ENCODE measurements at places on chromosomes 1 and 21. TPM values are rescaled to one million over a fixed set of nuclear protein-coding genes. Genes with fewer than 3 reads are reported as not detected.
A peak's percentile ranks its signal among the peaks of the same experiment; 100 is the strongest.

GRCh38 chr1:205480349-205480985 is 24.0 kb upstream of the CDK18 start:
- no peak for ATAC-seq

- no peak for ATAC-seq
Observed at GRCh38 chr21:23939369-23940065, 1667.8 kb downstream of the MRPL39 start.

DNA sequence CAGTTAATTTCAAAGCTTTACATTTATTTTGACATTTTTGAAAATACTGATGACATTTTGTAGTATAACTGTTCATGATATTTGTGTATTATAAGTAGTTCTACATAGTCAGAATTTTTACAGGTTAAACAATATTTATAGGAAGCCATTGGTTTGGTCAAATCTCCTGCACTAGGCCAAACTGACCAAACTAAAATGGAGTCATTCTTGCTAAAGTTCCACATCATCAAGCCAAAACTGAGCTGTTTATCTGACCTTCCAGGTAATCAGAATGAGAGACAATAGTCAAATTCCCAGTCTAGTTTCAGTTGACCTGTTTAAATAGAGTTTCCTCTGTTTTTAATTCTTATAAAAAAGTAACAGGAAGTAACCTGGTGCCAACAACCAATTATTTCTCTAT is 253.3 kb upstream of the RGS18 start:
- no peak for ATAC-seq

DNA sequence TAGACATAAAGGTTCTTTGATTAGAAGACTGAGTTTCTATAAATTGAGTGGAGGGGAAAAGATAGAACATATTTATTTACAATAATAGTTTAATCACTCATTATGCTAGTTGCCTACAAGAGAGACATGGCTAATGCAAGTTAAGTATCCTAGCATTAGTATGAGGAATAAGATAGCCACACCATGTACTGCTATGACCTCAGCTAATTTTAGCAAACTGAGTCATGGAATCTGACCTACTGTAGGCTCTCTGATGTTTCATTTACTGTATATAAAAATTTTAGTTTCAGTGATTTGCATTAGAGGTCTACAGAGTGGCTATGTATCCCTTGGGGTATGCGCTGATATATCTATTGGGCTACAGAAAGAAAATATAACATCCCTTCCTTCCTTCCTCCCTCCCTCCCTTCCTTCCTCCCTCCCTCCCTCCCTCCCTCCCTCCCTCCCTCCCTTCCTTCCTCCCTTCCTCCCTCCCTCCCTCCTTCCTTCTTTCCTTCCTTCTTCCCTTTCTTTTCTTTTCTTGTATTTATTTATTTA is 5.8 kb downstream of the AGL start:
- no peak for ATAC-seq

- no peak for ATAC-seq
Observed at GRCh38 chr1:212689196-212689725, 10.4 kb downstream of the BATF3 start.

Gene HTR6
- not detected for total RNA-seq

GRCh38 chr1:24413350-24414163 is at the start of gene STPG1:
Gene STPG1, minus strand, starts transcription at chr1:24413782. Its CDS starts 12,394 bp downstream, at chr1:24401388.
- ATAC-seq = peak; percentile 77

- ATAC-seq = no peak
Observed at GRCh38 chr1:63617450-63617849, 24.2 kb downstream of the PGM1 start.

DNA sequence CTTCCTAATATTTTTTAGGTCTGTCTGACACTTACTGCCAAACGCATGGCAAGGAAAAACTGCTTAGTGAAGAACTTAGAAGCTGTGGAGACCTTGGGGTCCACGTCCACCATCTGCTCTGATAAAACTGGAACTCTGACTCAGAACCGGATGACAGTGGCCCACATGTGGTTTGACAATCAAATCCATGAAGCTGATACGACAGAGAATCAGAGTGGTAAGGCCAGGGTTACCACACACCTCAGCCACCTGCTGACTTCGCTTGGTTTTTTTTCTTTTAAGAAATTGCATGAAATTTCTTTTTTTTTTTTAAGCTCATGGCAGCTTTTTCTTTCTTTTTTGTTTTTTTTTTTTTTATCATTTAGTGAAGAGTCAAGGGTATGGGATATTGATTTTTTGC is 17.2 kb downstream of the ATP1A1 start:
- no peak for ATAC-seq

GRCh38 chr1:188089461-188089860 is 1260.7 kb downstream of the PLA2G4A start:
- ATAC-seq = no peak

DNA sequence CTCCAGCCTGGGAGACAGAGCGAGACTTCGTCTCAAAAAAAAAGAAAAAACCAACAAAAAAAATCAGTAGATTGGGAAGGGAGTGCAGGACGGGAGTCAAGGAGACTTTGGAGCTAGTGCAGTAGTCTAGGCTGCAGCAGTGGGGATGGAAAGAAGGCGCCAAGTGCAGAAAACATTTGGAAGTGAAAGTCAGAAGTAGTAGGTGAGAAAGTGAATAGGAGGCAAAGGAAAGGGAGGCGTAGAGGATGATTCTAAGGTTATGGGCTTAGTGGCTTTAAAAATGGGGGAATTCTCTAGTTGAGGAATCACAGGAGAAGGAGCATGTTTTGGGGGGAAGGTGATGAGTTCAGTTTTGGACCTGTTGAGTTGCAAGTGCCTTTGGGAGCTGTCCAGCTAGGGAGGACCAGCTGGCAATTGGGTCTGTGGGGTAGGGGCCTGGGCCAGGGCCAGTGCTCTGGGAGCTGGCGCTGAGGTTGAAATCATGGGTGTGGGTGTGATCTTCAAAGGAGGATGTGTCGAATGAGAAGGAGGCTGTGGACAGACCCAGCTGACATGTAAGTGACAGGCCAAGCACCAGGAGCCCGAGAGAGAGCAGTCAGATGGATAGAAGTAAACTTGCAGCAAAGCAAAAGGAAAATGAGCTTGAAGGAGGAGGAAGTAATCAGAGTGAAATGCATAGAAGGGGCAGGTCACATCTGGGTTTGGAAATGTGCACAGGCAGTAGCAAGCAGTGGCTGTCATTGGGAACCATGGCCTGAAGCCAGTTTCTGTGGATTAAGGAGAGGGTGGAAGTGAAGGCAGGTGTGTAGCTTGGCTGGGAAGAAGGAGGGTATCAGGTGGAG is 15.8 kb downstream of the TMCC2 start:
- no peak for ATAC-seq

DNA sequence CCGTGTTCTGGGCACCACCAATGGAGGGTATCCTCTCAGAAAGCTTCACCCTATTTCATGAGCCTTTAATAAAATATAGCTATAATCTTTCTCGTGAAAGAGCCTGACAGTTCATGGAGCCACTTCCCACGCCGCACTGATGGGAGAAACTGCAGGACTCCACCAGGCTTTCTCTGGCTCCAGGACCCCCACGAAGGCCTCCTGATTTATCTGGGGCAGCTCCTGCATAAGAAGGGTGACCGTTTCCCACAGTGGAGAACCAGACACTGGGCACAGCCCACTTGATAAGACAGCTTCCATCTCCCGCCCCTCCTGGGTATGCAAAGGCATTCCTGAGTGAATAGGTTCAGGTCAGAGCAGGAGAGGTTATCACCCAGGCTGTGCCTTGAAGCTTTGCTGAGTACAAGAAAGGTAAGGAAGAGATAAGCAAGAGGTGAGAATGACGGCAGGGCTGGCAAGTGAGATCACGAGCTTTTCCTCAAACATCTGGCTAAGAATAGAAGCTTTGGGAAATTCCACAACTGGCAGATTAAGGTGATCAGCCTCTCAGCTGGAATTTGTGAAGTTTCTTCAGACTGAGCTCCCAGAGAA is 499.8 kb downstream of the KIF26B start:
- ATAC-seq = no peak

DNA sequence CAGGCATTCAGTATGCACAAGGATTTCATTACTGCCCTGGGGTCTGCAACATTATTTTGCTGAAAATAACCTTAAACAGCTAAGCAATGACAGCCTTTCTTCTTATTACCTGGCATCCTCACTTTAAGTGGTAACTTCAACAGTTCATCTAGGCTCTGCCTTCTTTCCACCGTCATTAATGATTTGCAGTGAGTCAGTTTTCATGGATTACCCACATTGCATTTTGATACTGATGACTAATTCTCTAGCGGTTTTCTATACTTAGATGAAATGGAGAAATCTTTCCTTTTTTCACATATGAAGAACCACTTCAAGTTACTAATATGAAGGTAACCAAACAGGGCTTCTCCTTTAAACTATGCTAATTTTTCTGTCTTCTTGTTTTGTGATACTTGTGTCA is 226.9 kb upstream of the TMPRSS15 start:
- no peak for ATAC-seq

GRCh38 chr1:233240371-233240770 is 55.2 kb downstream of the PCNX2 start:
- no peak for ATAC-seq

GRCh38 chr21:38346286-38346685 is 89.5 kb downstream of the KCNJ15 start:
- ATAC-seq = no peak

DNA sequence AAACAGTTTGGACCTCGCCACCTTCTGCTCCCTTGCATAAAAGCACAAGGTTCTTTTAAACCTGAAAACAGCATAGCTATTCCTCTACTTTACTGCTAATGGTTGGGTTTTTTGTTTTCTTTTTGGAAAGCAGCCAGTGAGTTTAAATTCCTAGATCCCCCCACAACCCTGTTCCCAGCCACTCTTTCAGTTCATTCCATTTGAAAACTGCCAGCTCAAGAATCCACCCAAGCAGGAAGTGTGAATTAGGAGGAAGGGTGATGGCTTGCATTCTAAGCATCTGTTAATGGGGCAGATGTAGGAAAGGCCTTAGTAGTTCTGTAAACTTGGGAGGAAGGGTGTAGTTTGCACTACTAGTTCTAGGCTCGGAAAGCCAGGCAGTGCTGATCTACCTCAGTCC is 172.9 kb upstream of the HOOK1 start:
- ATAC-seq = no peak

DNA sequence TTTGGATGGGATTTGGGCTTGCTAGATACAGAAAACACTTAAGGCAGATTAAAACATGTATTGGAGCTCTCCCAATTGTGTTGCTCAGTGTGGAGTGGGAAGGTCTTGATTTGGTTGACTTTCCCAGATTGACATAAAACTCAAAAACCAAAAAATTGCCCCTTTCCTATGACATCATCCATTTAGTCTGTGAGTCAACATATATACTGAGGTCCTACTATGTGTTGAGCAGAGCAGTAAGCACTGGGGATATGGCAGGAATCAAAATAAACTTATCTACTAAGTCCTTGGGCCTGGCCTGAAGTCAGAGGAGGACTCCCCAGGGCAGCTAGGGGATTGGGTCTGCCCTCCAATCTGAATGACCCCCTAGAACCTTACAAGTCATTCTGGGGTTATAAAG is 61.0 kb downstream of the CHIA start:
- ATAC-seq = no peak

GRCh38 chr1:235011599-235012435 is 116.8 kb downstream of the TOMM20 start:
- ATAC-seq = peak; percentile 69

Gene ZNF683
- not detected for total RNA-seq

Gene PGLYRP3
- not detected for total RNA-seq

DNA sequence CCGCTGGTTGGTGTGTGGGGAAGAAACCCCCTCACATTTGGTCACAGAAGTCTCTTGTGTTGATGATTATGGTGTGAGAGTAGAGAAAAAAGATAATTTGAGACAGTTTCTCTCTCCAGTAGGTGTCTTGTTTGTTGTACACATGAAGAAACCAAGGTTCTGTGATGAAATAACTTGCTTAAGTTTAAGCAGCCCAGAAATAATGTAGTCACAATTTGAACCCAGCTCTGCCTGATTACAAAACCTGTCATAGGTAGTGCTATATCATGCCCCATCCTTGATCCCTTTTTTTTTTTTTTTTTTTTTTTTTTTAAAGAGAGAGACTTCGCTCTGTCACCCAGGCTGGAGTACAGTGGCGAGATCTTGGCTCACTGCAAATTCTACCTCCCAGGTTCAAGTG is 4.9 kb downstream of the MFN2 start:
- ATAC-seq = no peak

GRCh38 chr1:184241446-184241845 is 145.4 kb upstream of the C1orf21 start:
- ATAC-seq = no peak

Gene BMP8A
- total RNA-seq = 0.94 TPM

DNA sequence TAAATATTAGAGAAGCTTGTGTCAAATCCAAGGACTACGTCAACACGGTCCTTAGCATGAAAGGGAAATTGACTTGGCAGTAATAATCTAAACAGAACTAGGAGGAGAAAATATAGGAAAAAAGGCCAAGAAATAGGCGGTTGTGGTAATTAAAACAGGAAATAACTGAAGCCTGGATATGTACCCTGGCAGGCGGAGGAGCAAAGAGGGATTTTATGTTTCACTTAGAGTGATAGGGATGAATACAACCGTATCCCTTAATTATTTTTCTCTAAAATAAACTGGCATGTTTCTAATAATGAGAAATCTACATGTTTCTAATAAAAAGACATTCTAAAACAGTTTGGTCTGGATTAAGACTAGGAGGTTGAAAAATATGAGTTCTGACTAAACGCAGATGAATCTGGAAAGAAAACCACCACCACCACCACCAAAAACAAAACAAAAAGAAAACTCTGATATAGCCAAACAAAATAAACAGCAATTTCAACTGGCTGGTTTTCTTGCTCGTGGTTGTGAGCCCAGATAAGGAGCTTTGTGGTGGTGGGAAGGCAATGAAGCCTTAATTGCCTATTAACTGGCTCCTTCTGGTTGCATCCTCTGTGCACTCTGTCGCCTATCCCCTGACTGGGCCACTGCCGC is 334.2 kb upstream of the SNX7 start:
- ATAC-seq = no peak

DNA sequence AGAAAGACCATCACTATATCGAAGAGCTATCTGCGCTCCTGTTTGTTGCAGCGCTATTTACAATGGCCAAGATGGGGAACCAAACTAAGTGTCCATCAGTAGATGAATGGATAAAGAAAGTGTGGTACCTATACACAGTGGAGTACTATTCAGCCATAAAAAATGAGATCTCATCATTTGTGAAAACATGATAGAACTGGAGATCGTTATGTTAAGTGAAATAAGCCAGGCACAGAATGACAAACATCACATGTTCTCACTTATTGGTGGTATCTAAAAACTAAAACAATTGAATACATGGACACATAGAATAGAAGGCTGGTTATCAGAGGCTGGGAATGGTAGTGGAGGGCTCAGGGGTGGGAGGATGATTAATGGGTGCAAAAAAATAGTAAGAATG is 256.2 kb downstream of the SRGAP2C start:
- no peak for ATAC-seq

All from gastroesophageal sphincter (tissue), 4 donors.